ENCODE measurements at places on chromosomes 11 and 22.
A peak's percentile ranks its signal among the peaks of the same experiment; 100 is the strongest.

DNA sequence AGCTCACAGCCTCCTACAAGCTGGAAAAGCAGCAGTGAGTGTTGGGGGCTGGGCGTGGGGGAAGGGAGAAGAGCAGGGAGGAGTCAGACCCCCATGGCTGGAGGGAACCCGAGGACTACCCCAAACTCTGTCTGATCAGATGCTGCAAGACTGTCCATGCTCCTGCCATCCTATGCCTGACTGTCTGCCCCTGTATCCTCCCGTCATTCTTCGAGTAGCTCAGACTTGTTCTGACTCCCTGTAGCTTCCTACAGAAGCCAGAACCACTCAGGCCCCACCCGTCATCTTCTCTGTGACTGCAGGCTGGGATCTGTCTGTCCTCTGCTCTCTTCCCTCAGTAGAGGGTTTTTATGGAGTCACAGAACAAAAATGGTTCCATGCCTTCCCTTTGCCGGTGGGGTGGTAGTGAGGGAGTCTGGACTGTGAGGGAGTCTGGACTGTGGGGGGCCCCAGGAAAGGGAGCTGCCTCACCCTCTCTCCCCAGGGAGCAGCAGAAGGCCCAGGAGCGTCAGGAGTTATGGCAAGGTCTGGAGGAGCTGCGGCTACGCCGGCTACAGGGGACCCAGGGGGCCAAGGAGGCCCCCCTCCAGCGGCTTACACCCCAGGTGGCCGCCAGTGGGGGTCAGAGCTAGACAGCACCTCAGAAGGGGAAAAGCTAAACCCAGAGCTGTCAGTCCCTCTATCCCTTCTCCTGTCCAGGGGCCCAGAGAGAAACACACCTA, 2.3 kb downstream of the GPHA2 start:
- no peak for DNase-seq

DNA sequence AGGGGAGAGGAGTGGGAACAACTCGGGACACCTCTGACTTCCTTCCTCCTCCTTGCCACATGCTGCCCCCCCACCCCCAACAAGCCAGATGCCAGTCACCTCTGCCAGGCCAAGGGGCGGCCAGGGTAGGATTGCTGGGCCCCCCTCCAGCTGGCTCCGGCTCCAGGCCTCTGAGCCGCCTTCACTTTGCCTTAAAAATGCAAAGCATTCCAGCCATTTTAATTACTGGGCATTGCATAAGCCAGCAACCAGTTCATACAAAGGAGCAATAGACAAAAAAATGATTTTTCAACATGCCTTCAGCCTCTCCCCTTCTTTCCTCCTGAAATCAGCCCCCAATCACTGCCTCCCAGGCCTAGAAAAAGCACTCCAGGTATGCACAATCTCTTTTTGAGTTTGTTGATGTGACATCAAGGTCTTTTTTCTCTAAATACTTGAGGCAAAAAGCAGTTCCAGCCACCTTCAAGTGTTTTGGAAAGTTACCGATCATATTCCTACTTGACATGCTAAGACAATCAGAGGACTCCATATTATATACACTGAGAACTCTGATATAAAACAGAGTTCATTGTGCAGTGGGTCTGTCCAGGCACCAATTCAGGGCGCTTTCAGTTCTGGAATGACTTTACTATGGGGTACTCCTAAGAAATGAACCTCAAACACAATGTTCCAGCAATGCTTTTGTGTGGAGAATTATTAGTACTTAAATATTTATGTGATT, 12.4 kb upstream of the TIMP3 start:
- no peak for DNase-seq

GRCh38 chr22:24054356-24054755, 43.3 kb downstream of the CABIN1 start:
- no peak for DNase-seq

DNA sequence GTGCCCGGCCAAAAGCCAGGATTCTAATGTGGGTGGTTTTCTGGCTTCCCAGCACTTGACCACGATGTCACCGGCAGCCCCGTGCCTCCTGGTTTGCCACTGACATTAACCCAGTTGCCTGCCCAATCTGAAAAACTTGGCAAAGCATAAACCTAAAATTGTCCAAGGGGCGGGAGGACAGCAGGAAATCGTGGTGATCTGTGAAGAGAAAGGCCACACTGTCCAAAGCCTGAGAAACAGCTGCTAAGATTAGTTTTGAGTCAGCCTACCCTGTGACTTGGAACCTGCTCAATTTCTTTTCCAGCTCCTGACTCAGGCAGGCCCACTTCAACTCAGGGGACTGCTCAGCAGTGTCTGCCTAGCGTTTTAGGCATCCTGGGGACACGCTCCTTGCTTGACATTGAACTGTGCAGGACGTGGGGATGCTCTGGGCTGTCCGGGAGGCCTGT, 8.2 kb upstream of the F2 start:
- no peak for DNase-seq

DNA sequence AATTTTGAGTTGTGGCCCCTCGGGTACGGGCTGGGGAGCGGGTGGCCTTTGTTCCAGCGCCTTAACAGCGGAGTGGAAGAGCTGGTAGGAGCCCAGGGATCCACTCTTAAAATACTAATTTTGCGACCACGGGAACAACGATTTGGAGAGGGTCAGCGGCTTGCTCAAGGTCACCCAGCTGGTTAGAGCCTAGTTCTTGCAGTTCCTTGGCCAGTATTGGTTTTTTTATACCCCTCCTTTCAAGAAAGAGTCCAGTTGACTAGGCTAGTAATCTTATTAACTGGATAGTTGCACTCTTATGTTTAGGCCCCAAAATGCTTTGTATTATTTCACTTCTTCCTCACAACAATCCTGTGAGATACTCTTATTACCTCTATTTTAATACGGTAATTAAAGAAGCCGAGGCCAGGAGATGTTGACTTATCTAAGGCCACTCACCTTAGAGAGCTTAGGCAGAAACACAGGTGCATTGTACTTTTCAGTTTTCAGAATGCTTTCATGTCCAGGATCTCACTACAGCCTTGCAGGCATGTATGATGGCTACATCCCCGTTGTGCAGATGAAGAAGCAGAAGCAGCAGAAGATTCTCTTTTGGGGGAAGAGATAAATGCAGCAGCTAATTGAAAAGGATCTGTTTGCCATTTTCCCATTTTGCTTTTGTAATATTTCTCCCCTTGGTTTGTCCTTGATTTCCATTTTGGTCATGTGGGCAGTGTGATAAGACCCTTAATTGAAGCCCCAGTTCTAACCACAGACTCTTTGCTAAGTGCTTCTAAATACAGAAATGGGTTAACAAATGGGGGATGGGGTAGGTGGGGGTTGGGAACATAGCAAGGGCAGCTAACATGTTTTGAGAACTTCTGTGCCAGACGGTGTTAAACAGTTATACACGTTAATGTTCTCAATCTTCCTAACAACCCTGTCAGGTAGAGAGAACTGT, 1.4 kb downstream of the SREBF2 start:
- DNase-seq, result no peak

GRCh38 chr11:120343429-120343828, 7.2 kb downstream of the ARHGEF12 start:
- no peak for DNase-seq

DNA sequence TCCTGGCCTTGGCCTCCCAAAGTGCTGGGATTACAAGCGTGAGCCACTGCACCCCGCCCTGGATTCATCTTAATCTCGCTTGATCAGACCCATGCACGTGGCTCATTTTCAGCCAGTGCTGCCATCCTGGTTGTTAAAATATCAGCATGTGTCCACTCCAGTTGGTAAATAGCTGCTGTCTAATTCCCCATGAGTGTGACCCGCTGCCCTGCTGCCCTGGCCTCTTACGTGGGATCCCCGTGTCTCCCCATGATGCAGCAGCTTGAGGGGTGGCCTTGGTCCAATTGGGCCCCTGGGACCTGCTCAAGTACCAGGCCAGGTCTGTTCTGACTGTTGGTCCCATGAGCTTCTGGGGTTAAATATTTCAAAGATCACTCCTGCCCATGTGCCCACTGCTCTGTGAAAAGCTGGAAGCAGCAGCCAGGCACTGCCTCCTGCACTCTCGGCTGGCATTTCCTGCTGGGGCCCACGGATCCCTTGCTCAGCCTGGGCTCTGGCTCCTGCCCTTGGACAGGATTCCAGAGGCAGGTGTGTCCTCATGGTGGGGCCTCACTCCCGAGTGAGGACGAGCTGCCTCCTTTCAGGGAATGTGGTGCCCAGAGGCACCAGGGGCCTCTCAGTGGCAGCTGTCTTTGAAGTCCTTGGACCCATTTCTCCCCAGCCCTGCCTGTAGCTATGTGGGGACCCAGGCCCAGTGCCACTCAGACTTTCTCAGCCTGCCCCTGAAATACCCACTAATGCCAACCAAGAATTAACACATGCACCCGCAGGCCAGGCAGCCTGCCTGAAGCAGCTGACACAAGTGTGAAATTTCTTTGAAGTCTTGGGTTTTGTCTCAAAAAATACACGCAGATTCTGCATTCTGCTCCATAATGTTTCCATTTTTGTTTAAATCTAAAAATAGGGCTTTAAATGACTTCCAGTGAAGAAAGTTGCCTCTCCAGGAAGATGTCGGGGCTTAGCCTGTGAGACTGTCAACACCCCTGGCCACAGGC, 38.1 kb upstream of the PRDM11 start:
- DNase-seq, result peak; percentile 8

DNA sequence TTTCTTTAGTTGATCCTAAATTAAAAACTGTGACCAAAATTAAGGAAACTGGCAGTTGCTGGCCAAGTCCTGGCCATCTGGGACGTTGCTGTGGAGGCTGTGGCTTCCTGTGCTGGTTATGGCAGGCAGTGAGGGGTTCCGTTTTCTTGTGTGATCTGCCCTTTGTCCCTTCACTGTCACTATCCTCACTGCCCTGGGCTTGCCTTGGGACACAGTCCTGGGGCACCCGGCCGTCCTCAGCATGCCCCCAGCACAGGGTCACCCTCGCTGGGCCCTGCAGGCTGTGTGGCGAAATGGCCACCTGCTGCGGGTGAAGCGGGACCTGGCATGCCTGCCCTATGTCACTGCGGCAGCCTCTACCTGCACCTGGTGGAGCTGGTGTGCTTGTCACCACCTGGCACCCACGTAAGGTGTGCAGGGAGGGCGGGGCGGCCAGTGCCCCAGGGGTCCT, 52.5 kb upstream of the SLC22A12 start:
- DNase-seq, result no peak

- no peak for DNase-seq
Measured at GRCh38 chr11:129223701-129224149, 31.6 kb upstream of the ARHGAP32 start.

DNA sequence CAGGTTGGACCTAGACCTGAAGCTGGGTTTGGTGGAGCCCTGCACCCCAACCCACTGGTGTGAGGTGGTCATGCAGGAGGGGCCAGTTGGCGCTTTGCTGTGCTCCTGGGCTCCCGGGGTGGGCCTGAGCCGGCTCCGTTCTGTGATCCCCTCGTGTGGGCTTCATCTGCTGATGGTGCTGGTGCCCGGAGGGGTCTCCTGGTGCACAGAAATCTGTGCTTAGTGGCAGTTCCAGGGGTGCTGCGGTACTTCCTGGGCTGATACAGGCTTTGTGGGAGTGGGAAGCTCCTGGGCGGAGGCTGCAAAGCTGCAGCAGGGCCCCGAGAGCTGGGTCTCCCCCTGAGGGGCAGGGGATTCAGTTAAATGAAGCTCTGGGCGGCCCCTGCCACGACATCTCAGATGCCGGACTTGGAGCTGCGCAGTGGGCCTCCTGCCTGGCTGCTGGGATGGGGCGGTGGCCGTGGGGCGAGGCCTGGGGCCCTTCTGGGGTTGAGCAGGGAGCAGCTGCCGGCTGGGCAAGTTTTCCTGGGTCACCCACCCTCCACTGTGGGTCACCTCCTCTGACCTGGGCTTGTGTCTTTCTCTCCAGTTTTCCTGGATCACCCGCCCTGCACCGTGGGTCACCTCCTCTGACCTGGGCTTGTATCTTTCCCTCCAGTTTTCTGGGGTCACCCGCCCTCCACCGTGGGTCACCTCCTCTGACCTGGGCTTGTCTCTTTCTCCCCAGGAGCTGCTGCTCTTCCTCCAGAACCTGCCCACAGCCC, 410.5 kb downstream of the TBC1D22A start:
- no peak for DNase-seq

DNA sequence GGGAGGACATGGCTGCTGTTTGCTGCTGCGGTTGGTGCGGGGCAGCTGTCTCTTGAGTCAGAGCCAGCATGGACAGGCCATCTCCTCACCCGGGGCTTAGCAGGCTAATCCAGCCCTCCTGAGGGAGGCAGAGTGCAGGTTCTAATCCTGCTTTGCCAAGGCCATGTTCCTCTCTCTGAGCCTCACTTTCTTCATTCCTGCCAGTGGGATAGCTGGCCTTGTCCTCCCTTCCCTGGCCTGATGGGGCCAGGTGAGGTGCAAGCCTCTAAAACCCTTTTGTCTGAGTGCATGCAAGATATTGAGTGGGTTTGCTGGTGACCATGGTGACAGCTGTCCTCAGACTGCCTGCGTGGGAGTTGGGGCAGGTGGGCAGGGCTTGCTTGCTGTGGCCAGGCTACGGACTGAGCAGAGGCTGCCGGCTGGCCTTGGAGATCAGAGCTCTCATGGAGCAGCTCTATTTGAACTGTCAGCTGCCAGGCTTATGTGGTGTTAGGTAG, 3.6 kb downstream of the USP35 start:
- no peak for DNase-seq

GRCh38 chr11:86941077-86941870, 13.9 kb downstream of the FZD4 start:
- no peak for DNase-seq

- no peak for DNase-seq
Measured at GRCh38 chr11:63917692-63918506, 935 bp upstream of the RCOR2 start.

DNA sequence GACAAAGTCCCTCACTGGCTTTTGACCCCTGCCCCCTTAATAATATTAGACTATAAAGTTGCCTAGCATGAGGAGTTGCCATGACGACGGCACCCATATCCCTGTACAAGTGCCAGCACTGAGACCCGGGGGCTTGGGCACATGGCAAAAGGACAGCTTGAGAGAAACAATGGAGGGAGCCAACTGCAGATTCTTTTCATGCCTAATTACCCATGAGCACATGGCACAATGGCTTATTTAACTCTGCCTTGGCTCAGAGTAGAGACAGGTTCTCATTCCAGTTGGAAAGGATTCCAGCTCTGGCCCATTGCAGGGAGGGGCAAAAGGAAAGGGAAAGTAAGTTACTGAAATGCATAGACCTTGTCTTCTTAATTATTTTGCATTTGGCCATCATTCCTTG, 261.2 kb upstream of the UBASH3B start:
- DNase-seq, result no peak

GRCh38 chr22:28394513-28395110, 285.0 kb downstream of the TTC28 start:
- no peak for DNase-seq

GRCh38 chr11:126698576-126698975, 302.0 kb downstream of the KIRREL3 start:
- DNase-seq, result no peak

DNA sequence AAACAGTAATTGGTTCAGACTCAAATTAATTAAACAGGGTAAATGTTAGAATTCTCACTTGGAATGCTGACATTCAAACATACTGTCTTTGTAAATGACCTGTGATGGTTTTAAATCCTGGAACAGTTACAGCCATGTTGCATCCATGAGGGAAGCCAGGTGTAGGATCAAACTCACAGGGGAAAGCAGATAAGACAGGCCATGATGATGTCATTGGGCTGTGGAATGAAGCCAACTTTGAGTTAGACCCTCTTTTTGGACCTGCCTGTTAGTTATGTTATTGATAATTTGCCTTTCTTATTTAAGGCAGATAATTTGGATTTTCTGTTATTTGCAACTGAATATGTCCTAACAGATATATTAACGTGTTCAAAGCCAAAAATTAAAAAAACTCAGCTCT, 39.3 kb upstream of the ABTB2 start:
- DNase-seq, result no peak

Data from memory B cell (primary cell).